ENCODE measurements at places on chromosomes 12 and 14. TPM values are rescaled to one million over a fixed set of nuclear protein-coding genes. Genes with fewer than 3 reads are reported as not detected.
A peak's percentile ranks its signal among the peaks of the same experiment; 100 is the strongest.

DNA sequence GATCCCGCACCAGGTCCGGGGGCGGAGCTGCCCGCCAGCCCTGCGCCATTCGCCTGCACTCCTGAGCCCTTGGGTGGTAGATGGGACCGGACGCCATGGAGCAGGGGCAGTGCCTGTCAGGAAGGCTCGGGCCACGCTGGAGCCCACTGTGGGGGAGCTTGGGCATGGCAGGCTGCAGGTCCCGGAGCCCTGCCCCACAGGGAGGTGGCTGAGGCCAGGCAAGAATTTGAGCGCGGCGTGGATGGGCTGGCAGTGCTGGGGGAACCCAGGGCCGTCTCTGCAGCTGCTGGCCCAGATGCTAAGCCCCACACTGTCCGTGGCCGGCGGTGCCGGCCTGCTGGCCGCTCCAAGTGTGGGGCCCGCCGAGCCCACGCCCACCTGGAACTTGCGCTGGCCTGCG, 260.0 kb downstream of the NPAS3 start:
- no peak for DNase-seq

PRH2 gene
- total RNA-seq = not detected

- DNase-seq = no peak
Measured at GRCh38 chr14:54713379-54713778, 146.5 kb downstream of the SAMD4A start.

SDR9C7 gene
- total RNA-seq = not detected

- no peak for DNase-seq
Measured at GRCh38 chr12:123050913-123051312, 70.4 kb downstream of the ARL6IP4 start.

- DNase-seq = no peak
Measured at GRCh38 chr14:102633906-102634595, 41.6 kb downstream of the RCOR1 start.

GRCh38 chr12:96177013-96177412, 17.2 kb upstream of the ELK3 start:
- DNase-seq = peak; percentile 69

FBXO34 gene
- 23.0 TPM for total RNA-seq

All from activated CD4-positive, alpha-beta T cell treated with anti-CD3 and anti-CD28 coated beads, Interleukin-2, amount 10 ng/mL, durations not matched to agents 7 days and 5 days (primary cell).